ENCODE measurements at places on chromosomes 6 and 20. TPM values are rescaled to one million over a fixed set of nuclear protein-coding genes. Genes with fewer than 3 reads are reported as not detected.

OR12D3 gene
- total RNA-seq: not detected

DNA sequence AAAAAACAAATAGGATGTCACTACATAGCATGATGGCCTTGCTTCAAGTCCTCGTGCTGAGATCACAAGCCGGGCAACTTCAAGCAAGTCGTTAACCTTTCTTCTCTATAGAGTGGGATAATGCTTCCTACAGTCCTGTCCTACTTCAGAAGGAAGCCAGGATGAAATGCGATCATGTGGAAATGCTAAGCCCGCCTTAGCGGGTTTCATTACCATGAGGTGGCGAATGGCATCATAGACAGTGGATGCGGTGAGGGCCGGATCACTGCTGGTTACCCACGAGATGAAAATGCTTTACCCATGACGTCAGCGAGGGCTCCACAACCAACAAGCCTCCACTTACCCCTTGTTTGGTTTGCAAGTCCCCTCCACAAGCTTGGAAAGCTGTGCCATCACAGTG is 206.4 kb downstream of the TBXT start:
- H3K4me3 ChIP-seq: no peak overlapping the region
- H3K27ac ChIP-seq: no peak overlapping the region
- H3K27me3 ChIP-seq: no peaks in the 10 kb centered on the region
- H3K4me1 ChIP-seq: no peaks in the 10 kb centered on the region

ILRUN gene
- 23.4 TPM for total RNA-seq

TFAP2A gene
- 0.14 TPM for total RNA-seq

DNA sequence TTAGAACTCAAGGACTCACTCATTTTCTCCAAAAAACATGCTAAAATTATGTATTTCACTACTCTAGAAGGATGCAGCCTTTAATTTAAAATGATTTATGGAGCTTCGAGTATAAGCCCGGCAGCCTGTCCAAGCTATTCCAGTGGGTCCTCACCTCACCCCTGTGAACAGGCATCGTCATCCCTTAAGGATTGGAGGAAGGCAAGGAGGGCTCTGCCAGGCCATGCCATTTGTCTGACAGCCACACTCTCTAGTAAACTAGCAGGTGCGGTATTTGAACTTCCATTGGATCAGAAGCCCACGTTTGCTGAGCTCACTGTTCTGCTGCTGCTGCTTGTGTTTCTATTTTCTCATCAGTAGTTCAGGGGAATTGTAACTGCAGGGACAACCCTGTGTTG is 39.8 kb upstream of the NAA20 start:
- H3K27me3 ChIP-seq: no peaks in the 10 kb centered on the region
- DNase-seq: no peak
- peaks cover 54% of the 10 kb centered on the region for H3K4me1 ChIP-seq
